NCI-H1048 (cell line): ENCODE measurements at places on chromosomes 13 and 19.

GRCh38 chr19:42386974-42387707 lies 3.0 kb downstream of the CNFN start:
- no peak for DNase-seq

DNA sequence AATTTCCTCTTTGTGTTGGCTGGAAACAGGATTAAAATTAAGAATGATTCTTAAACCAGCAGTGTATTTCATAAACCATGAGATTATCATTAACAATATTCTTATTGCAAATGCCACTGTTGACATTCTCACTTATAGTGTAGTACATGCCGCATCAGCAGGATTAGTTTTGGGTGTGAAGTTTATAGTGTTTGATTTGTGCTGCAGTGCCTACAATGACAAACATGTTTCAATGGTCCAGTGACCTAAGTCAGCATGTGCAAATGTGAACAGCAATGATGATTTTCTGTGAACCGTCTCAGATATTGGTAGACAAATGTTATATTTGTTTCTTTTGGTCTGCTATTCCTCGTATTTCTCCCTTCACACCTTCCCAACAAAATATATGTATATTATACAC lies 49.8 kb upstream of the TDRD3 start:
- DNase-seq = no peak

DNA sequence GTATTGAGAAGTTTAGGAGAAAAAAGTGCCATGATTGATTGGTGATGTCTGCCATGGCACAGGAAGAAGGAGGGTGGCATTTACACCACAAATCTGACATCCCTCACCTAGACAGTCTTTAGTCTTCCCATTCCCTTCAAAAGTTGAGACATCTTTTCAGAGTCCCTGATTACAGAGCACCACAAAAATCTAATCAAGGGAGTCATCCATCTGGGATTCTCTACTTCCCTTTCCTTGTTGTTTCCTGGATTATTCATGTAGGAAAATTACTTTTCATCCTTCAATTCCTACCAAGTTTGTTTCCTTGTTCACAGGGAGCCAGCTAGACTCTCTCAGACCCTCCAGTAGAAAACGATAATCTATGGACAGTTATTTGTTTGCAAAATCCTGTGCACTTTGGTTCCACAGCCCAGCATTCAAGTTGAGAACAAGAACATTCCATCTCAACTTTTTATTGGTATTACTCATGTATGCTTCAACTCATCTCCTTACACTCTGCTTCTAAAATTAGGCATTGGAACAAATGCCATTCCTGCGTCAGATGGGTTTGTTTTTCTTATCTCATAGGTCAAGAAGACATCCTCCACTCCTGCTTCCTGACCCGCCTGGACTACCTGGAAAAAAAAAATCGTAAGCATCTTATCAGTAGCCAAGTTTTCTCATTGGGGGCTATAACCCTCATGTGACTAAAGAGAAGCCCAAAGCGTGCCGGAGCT lies 259.9 kb downstream of the FOXO1 start:
- no peak for DNase-seq

- peak; percentile 86 for DNase-seq
Measured at GRCh38 chr19:43425567-43426392, 11.1 kb downstream of the TEX101 start.

DNA sequence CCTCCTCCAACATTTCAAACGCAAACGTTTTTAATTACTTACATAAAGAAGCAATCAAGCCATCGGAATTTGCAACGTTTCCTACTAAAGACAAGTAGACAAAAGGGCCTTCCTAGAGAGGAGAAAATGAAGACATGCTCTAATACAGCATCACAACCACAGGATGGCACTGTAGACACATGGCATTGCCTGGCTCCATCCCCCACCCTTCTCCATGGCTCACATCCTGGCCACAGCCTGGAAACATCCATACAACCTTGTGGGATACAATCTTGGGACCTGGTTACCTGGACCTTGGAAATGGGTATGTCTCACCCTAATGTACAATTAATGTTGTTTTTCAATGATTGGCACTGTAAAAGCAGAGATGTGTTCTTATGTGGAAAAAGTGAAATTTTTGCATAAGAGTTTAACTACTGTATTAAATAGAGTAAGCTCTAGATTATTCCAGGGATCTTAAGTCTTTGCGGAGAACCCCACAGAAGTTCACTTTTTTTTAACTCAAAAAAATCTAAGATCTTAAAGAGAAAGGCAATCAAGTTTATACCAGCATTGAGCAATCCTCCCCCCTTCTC lies 21.5 kb downstream of the EBPL start:
- DNase-seq = peak; percentile 5

- no peak for DNase-seq
Measured at GRCh38 chr13:111326621-111326965, 6.2 kb downstream of the TEX29 start.
